NCI-H2227 treated with DMSO at 0.1 percent for 48 hours (cell line): ENCODE measurements at places on chromosomes 5 and 9.
A peak's percentile ranks its signal among the peaks of the same experiment; 100 is the strongest.

DNA sequence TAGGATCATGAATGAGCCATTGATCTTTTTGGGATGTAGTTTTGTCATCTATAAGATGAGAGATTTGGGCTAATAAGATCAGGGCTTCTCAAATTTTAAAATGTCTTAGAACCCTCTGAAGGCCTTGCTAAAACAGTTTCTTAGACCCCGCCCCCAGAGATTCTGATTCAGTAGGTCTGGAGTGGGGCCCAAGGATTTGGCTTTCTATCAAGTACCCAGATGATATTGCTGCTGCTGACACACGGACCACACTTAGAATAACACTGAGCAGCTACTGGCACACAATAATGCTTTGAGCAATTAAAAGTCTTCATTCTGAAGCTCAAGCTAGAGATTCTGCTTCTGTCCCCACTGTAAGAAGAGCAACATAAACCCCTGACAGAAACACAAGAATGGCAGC lies 216.7 kb downstream of the SMARCA2 start:
- DNase-seq = no peak

DNA sequence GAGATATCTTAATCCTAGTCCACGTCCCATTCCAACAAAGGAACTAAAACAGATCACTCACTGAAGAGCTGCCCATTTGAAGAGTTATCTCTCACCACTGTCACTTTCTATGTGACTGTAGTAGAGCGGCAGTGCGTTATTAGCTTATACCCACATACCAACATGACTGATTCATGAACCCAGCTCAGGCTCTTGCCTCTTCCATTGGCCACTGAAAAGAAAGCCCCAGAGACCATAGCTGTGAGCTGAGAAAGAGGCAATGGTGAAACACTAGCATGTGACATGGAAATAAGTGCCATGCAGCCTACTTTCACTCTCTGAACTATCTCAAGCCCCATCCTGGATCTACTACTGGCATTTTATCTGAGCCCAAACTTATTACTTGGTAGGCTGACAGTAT lies 151.7 kb upstream of the MOCS2 start:
- no peak for DNase-seq

DNA sequence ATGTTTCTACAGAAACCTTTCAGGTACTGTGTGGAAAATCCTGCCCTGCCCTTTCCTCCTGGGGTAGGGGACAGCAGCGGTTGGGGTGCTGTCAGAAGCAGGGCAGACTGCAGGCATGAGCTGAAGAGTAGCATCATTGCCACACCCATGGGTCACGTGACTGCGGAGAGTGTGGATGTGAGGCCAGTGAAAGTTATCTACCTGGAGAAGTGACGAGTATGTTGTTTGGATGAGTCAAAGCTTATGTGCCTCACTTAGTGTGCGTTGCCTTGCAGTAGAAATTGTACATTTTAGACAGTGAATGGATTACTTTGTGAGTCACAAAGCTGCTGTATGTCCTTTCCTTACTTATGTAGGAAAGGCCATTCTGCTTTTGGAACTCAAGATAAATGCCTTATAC lies 21.7 kb upstream of the ACTBL2 start:
- no peak for DNase-seq

DNA sequence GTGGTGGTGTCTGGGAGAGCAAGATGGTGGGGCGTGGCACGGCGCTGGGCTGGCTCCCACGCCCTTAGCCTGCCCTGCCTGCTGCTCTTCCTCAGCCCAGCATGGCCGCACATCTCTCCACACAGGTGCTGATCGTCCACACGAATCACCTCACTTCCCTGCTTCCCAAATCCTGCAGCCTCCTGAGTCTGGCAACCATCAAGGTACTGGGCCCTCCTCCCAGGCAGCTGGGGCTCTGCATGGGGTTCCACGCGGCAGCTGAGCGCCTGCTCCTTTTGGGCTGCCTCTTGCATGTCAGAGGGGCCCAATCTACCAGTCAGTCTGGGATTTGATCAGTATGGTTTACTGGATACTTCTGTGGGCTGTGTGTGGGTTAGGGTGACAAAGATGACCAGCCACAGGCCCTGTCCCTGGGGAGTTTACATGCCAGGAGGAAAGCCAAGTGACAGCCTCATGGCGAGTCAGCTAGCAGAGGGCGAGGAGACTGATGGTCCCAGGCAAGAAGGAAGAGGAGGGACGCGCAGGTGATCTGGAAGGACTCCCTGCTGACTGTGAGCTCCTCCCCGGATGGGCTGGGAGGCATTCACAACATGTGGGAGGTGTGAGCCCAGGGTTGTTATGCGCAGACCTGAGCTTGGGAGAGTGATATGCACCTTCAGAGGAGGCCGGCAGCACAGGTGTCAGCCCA lies 6.0 kb downstream of the LRSAM1 start:
- DNase-seq = no peak

- no peak for DNase-seq
Measured at GRCh38 chr5:139137697-139138096, 60.5 kb downstream of the SIL1 start.

DNA sequence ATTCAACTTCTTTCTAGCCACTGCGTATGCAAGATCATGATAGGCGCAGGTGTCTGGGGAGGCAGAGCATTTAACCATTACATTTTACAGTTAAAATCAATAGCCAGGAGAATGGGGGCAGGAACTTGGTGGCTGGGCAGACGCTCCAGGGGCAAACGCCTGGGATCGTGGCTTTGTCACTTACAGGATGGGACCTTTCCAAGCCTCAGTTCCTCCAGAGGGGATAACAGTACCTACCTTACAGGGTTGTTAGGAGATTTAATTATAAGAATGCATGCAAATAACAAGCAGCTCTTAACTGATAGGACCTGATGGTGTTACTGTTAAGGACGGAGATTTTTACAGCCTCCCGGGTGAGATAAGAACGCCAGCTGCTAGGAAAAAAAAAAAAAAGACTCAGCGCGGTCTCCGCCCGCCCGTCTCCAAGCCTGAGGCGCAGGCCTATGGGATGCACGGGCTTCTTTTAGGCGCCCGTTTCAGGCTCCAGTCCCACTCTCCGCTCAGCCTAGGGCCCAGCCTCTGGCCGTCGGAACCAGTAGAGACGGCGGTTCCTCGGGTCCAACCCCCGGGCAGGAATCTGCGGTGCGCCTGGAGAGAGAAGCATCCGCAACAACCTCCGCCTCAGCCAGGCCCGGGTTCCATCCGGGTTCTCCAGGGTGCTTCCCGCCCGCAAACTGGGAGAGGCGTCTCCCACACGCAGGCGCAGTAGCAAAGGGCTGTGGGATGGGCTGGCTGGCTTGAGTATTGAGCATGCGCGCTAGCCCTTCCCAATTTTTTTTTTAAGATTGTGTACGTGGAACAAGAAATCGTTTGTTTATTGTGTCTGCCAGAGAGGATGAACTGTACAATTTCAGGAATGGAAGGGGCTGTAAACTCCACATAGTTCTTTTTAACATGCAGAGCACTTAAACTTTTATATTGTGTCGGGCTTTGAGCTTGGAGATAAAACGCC lies at the start of gene FAM200C:
Gene FAM200C, minus strand, starts transcription at position 653 of the 952 bp plus-strand sequence. CDS start 4,564 bp downstream, outside the sequence.
- peak; percentile 82 for DNase-seq

- DNase-seq = no peak
Measured at GRCh38 chr9:33249983-33250382, 10.0 kb downstream of the SPINK4 start.

- DNase-seq = no peak
Measured at GRCh38 chr9:22237497-22238363, 208.9 kb upstream of the DMRTA1 start.

- DNase-seq = no peak
Measured at GRCh38 chr5:2019716-2020115, 137.0 kb upstream of the IRX4 start.
